ENCODE measurements at places on chromosomes 5 and 9.

DNA sequence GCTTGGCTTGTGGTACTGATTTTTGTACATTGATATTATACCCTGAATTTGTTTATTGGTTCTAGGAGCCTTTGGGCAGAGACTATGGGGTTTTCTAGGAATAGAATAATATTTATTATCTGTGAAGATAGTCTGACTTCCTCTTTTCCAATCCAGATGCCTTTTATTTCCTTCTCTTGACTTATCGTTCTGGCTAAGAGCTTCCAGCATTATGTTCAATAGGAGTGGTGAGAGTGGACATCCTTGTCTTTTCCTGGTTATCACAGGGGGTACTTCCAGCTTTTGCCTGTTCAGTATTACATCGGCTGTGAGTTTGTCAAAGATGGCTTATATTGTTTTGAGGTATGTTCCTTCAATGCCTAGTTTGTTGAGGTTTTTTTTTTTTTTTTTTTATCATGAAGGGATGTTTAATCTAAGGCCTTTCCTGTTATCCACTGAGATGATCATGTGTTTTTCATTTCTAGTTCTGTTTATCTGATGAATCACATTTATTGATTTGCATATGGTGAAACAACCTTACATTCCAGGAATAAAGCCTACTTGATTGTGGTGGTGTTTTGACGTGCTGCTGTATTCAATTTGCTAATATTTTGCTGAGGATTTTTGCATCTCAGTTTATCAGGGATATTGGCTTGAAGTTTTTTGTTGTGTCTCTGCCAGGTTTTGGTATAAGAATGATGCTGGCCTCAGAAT is 77.5 kb downstream of the CERT1 start:
- no peak for DNase-seq

- DNase-seq, result no peak
Observed at GRCh38 chr9:73093740-73094379, 57.8 kb upstream of the ANXA1 start.

GRCh38 chr9:78896479-78896878 is 599.6 kb downstream of the PSAT1 start:
- no peak for DNase-seq

GRCh38 chr9:129549139-129549538 is 71.8 kb downstream of the C9orf50 start:
- DNase-seq, result no peak

DNA sequence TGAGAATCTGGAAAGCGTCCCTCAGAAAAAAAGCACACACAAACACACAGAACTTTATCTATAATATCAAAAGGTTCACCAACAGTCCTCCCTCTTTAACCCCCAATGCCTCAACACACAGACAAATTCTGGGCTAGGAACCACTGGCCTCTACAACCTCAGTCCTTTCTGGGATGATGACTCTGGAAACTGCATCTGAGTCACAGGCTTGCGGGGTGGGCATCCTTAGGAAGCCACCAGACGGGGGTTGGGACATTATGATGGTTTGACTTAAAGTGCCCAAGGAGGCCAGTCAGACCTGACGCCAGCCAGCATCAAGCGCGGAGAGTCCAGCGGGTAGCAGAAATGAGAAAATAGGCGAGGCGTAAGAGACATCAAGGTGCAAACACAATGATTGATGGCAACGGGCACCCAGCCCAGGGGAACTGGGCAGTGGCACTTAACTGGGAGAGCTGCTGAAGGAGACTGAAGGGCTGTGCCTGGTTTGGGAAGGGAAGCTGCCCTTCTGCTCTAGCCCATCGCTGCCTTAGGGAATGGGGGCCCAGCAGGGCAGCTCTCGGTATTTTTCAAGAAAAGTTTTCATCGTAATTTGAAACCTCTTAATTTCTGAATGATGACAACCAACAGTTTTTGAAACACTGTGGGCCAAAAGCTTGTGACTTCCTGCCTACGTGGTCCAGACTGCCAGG is 20.7 kb downstream of the SPRY4 start:
- peak; percentile 29 for DNase-seq

DNA sequence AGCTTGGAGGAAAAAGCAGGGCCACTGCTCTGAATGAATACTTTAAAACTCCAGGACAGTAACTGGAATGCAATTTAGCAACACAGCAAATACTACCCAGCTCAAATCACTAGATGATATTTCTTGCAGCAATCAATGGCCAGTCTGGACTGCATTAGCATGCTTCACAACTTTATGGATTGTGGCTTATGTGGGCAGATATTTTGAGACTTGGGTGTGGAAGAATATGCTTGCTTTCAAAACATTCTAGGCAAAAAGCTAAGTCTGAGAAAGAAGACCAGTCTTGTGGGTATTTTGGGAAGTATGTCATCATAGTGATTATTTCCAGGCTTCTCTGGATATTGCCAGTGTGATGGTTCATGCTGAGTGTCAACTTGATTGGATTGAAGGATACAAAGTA is 3.1 kb downstream of the RANBP3L start:
- DNase-seq, result no peak

GRCh38 chr5:113495422-113495841 is 7.2 kb upstream of the MCC start:
- no peak for DNase-seq

DNA sequence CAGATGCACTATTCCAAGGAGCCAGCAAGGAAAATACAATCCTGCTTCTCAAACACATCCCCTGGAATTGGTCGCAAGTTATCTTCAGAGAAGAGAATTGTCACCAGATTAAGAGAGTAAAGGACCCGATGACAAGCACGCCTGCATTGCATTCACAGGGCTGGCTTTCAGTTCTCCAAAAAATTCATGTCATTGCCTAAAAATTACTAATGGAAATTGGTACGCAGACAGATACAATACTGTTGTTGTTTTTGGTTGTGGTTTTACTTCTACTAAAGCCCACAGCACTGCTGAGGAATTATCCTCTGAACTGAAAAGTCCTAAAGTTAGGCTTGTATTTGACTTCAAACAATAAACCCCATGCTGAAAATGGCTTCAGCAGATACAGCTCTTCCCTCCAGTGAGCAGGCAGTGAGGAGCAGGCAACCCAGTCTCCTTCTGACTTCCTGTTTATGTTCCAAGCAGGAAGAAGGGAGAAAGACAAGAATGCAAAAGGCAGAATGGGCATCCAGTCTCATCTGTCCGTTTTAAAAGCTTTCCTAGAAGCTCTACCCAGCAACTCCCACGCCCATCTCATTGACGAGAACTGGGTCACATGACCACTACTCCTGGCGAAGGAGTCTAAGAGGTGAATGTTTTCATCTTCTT is 80.6 kb upstream of the ZNF366 start:
- no peak for DNase-seq

DNA sequence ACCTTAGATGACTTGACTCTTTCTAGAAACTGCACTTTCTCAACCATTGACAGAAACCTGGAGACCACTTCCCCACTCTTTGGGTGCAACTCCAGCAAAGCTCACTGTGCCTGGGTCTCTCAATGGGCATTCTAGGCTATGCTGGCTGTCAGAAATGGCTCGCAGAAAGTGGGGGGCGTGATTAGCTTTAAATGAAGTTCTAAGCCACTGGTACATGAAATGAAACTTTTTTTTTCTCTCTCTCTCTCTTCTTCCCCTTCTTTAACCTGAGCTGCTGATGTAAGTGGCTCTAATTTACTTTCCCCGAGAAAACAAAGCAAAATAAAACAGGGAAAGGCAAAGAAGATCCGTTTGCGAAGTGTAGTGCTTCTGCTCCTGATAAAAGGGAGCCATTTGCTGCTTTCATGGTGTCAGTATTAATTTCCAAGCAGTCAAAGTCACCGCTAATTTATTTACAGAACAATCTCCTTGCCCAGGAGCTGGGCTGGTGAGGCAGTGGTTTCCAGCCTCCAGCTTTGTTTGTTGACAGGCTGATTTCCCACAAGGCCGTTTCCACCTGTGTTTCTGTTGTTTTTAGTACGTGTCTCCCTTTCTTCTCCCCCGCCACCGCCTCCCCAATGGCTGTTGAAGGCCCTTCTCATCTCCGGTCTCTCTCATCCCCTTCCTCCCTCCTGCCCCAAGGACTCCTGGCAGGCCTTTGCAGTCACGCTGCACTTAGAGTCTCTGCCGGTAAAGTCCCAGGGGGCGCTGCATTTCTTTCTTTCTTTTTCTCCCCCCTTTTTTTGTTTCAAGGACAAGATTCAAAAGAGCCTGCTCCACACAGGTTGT is 422.9 kb downstream of the EBF1 start:
- no peak for DNase-seq

- DNase-seq, result no peak
Observed at GRCh38 chr5:77379558-77380061, 112.5 kb downstream of the WDR41 start.

- DNase-seq, result no peak
Observed at GRCh38 chr9:31908158-31908890, 476.1 kb upstream of the ACO1 start.

- no peak for DNase-seq
Observed at GRCh38 chr9:87149799-87150198, 202.5 kb upstream of the GAS1 start.

- no peak for DNase-seq
Observed at GRCh38 chr5:14650052-14650451, 14.5 kb upstream of the OTULIN start.

- DNase-seq, result no peak
Observed at GRCh38 chr5:175444905-175445456, 999 bp upstream of the DRD1 start.

GRCh38 chr9:81619353-81620001 is 69.9 kb downstream of the TLE1 start:
- DNase-seq, result peak; percentile 12

GRCh38 chr9:89563571-89564345 is 41.1 kb upstream of the GADD45G start:
- no peak for DNase-seq

DNA sequence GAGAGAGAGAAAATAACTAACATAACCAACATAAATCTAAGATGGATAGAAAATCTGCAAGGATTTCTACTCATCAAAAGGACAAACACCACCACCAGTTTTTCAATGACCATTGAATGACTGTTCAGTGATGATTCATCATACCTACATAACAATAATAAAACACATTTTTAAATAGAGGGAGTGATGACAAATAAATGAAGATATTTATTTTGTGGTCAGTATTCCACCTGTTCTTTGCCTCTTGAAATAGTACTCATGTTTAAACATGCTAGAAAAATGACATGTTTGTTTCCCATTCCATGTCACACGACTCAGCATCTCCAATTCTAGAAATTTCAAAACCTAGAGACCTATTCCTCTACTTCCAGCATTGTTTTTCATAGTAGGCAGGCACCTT is 34.6 kb upstream of the ADAMTS16 start:
- no peak for DNase-seq

GRCh38 chr5:125327676-125328075 is 581.2 kb upstream of the ZNF608 start:
- DNase-seq, result no peak

GRCh38 chr5:78331523-78332080 is 28.8 kb upstream of the SCAMP1 start:
- DNase-seq, result no peak

- no peak for DNase-seq
Observed at GRCh38 chr9:71487061-71487460, 281.3 kb downstream of the CEMIP2 start.

- no peak for DNase-seq
Observed at GRCh38 chr5:83133797-83134196, 56.5 kb downstream of the XRCC4 start.

DNA sequence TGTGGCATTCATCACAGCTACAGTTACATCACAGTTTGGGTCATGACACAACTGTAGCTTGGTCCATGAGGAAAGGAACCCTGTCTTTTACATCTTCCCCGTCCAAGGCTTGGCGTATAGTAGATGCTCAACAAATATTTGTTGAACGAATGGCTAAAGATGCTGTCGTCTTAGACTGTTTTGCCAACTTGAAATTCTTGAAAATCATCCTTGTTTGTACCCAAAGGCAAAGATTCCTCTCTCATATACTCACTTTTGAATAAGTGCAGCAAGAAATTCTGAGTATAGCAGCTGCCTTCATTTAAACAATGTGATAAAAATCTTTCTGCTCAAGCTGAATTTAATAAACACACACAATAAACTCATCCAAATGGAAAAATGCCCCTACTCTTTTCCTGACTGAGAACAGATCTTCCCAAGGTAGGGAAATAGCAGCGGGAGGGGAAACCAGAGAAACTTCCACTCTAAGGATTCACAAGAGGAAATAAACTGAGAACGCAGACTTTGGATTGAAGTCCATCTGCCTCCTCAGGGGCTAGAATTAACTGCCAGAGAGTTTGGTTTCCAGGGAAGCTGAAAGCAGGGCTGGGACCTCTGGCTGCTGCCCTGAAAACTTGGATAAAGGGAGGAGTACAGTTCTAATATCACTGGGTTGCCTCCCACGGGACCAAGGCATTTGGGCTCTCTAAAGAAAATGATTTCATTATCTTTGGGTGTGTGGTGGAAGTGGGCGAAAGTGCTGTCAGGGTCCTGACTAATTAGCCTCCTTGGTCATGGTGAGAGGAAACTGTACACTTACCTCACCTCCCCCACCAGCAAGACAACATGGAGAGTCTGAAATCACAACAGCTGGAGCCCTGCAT is 99.1 kb downstream of the DPYSL3 start:
- no peak for DNase-seq

DNA sequence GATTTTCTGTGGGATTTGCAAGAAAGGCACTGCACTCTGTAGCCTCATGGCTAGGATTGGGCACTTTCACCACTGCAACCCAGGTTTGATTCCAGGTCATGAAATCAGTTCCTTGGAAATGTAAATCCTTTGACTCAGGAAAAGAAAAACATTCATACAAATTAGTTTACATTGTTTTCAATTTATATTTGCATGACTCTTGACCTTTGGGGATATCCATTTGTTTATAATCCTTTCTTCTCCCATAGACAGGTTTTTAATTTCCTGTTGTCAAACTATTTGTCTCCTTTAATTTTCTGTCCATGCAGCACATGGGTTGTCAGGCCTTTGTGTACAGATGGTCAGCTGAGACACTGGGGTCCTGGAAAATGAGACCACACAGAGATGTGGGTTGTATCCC is 801.5 kb downstream of the NR2F1-AS1 start:
- DNase-seq, result no peak

DNA sequence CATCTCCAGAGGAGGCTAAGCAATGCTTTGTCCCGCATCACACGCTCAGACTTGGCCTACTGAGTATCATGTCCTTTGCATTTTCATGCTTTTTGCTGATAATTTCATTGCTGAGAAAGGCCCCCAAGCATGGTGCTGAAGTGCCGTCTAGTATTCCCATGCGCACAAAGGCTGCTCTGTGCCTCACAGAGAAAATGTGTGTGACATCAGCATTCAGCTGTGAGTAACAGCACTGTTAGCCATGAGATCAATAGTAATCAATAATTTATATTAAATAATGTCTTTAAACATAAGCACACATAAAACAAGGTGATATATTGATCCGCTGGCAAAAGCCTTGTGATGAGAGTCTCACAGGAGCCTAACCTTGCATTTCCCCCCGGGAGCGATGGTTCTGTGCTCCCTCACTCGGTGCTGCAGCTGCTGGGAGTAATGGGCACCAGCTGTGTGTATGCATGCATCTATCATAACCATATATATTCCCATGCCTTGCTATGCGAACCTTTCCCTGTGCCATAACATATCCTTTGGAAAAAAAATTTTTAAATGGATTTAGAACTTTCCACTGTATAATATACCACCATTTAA is 50.4 kb upstream of the RNF130 start:
- DNase-seq, result no peak

GRCh38 chr9:25212361-25212760 is 465.9 kb downstream of the TUSC1 start:
- DNase-seq, result no peak
